ENCODE measurements at places on chromosomes 16 and 17.
A peak's percentile ranks its signal among the peaks of the same experiment; 100 is the strongest.

GRCh38 chr17:7404737-7405349 is 946 bp upstream of the TMEM256 start:
- DNase-seq, result no peak

GRCh38 chr17:45225964-45226530 is 4.4 kb downstream of the FMNL1 start:
- DNase-seq, result no peak

- DNase-seq, result no peak
Observed at GRCh38 chr16:57634171-57634570, 5.7 kb downstream of the ADGRG1 start.

- no peak for DNase-seq
Observed at GRCh38 chr17:77499699-77500435, 359.1 kb downstream of the SEC14L1 start.

- DNase-seq, result peak; percentile 81
Observed at GRCh38 chr17:79619636-79620206, 8.9 kb upstream of the RBFOX3 start.

DNA sequence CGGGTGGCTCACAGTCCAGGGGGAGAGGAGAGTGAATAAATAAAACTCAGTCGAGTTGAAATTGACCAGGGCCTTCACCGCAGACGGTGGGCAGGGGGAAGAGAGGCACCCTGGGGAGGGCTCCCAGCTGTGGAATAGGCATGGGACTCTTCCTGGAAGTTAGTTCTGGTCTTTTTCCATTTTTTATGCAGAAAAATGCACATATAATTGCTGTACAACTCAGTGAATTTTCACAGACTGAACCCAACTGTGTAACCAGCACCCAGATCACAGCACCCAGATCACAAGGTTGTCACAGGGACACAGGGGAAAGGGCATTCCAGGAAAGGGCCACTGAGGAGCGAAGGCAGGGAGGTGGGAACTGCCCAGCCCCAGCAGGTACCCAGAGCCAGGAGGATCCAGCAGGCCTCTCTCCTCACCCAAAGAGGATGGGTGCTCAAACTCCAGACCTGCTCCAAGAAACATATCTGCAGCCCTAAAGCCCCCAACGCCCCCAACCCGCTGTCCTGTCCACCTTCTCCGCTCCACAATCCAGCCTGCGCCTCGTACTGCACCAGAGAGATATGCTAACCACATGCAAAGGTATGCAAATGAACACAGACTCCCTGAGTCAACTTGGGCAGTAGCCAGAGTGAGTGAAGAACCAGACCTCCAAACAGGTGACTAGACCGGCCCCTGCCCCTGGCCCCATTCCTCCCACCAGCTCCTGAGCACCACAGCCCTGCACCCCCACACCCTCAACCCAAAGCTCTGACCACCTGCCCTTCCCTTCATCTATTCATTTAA is 29.1 kb upstream of the EIF1 start:
- no peak for DNase-seq

GRCh38 chr16:75181630-75182029 is 25.3 kb downstream of the CTRB2 start:
- DNase-seq, result no peak

GRCh38 chr17:55722742-55723487 is at the start of gene TMEM100:
TSS of gene TMEM100 (minus strand) at chr17:55722864. CDS start at chr17:55721070, 1,794 bp downstream.
- DNase-seq, result peak; percentile 92

DNA sequence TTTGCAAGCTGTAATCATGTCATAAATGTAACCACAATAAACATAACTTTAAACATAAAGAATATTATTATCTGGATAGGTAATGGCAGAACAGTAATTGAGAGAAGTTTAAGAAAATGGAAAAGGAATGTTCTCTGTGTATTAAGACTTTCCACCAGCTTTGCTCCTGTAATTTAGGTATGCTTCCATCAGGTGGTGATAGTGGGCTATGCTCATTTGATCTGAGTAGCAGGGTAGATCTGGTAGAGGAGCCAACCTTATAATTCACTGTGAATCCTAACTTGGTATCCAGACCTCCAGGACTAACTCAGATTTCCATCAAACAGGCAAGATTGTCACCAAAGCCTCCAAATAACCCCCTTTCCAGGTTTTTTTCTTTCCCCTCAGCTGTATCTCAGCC is 137.9 kb upstream of the ZKSCAN2 start:
- DNase-seq, result no peak

DNA sequence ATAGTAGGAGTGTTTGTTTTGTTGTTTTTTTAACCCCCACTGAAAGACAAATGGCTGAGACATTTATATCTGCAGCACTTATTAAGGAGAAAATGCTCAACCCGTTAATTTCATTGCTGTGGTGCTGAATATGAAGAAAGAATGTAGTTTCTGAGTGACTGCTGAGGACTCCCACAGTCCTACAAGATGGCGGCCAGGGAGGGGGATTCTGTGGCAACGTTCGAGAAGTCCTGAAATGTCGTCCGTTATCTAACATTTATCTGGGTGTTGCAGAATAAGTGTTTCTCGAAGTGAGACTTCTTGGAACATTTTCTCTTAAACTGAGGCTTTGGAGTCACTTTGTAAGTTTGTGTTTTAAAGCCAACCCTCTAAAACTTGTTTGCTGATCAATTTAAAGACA is 530.4 kb downstream of the XYLT1 start:
- DNase-seq, result no peak

DNA sequence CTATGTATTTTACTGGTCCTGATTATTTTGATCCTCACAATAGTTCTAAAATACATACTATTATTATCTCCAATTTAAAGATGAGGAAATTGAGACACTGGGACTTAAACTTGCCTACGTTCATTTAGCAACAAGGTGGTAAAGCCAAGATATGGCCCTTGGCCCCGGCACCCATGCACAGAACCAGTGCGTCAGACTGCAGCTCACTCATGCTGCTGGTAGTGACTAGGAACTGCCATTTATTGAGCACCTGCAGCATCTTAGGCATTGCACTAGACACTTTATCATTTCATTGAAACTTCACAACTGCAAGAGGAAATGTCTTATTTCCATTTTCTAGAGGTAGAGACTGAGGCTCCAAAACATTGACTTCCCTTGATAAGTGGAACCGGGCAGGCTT is 93.3 kb downstream of the RAB11FIP4 start:
- no peak for DNase-seq

GRCh38 chr17:73791631-73792030 is 147.4 kb upstream of the SDK2 start:
- no peak for DNase-seq

- DNase-seq, result no peak
Observed at GRCh38 chr16:30570636-30571444, 674 bp downstream of the ZNF688 start.

GRCh38 chr17:55545806-55546205 is 34.6 kb upstream of the SMIM36 start:
- no peak for DNase-seq

GRCh38 chr17:37713624-37714023 is 31.2 kb downstream of the HNF1B start:
- DNase-seq, result no peak

- DNase-seq, result no peak
Observed at GRCh38 chr17:7176841-7177190, 2.4 kb downstream of the ASGR1 start.

GRCh38 chr16:88658714-88659113 is 4.2 kb downstream of the MVD start:
- no peak for DNase-seq

- DNase-seq, result no peak
Observed at GRCh38 chr16:114327-114726, 24.1 kb downstream of the NPRL3 start.

DNA sequence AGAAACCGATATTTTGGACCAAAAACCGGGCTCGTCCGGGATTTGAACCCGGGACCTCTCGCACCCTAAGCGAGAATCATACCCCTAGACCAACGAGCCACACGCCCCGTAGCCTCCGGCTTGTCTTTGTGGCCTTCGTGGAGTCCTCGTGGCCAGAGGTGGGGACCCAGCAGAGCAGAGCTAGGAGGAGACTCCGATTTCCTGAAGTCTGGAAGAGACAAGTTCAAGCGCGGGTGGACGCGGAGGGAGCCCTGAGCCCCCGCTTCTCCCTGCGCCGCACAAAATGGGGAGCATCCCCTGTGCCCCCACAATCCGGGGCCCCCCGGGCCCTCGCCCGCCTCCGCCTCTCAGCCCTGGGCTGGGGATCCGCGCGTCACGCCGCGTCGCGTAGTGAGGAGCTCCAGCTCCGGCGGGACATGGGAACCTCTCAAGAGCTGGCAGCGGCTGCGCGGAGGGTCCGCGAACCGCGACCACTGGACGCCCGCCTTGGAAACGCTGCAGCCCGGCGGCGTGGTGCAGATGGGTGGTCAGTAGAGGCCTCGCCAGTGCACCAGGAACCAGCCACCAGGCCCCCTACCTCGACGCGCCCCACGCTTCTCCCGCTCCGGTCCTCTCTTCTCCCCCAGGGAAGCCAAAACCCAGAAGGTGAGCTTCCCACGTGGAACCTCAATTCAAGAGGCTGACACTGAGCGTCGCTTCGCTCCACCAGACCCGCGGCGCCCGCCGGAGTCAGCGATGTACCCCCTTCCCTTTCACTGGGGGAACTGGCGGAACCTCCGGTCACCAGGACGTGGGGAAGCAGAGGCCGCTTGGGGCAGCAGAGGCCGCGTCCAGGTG is 5.2 kb upstream of the OR1F1 start:
- DNase-seq, result no peak

DNA sequence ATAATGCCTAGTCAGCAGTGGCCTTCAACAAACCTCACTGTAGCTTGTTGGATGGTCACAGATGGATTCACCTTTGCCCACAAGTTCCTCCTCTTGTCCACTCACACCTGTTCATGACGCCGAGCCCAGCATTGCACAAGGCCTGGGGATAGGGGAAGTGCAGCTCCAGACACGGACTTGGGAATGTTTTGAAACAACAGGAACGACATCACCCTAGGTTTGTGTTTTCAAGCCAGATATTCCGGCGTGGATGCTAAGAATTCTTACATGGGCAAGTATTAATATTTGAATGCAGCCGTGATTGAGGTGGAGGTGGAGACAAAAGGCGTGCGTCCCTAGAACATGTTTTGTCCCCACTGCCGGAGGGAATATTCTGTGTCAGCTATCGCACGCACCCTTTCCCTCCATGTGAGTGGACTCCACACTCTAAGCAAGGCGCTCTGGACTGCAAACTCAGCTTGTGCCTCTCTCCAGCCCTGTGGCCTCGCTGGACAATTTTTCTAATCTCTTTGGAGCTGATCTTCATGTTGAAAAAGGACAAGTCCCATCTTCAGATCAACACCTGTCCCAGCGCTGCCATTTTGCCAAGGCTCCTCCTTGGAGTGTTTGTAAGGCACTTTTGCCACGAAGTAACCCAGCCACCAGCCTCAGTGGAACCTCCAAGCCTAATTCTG is 2.0 kb upstream of the BANP start:
- DNase-seq, result no peak

GRCh38 chr17:72920513-72920912 is 172.0 kb downstream of the SLC39A11 start:
- DNase-seq, result no peak

DNA sequence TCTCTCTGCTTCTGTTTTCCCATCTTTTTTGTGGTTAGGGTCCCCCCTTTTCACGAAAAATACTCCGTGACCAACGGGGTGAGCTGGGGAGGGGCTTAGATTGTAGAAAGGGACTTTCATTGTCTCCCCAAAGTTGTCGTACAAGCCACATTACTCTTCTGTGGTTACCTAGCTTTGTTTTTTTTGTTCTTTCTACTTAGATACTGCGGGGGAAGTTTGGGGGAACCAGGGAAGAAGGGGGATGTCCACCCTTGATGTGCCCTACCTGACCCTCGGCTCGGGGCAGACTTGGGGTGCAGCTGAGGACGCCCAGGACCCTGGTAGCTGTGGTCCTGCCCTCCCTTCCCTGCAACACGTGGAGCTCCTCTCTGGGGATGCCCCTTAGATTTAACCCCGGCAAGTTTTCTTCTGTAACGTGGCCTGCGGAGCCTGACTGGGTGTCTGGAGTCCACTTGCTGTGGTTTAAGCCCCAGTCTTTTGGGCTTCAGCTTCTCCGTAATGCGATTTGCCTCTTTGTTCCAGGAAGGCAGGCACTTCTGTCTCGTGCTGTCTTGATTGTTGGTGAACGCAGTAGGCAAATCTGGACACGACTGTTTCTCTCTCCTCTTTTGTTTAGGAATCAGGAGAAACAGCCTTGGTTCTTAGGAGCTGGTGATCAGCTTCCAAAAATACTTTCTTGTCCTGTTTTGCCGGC is 892 bp downstream of the ABCC1 start:
- no peak for DNase-seq

DNA sequence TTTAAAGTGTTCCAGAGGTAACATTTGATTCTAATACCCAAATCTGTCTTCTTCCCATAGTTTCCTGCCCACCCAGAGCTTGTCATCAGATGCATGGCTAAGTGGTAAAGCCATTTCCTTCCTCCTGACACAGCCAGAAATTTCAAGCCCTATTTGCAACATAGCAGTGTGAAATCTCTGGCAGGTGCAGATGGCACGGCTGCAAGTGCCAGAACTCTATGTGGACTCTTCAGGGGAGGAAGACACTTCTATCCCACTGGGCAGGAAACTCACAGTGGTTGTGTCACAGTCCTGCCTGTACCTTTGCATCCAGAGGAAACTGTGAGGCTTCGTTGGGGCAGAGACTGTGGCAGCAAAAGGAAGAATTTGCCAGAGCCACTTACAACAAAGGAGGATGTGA is 13.2 kb downstream of the DYNLRB2 start:
- no peak for DNase-seq

DNA sequence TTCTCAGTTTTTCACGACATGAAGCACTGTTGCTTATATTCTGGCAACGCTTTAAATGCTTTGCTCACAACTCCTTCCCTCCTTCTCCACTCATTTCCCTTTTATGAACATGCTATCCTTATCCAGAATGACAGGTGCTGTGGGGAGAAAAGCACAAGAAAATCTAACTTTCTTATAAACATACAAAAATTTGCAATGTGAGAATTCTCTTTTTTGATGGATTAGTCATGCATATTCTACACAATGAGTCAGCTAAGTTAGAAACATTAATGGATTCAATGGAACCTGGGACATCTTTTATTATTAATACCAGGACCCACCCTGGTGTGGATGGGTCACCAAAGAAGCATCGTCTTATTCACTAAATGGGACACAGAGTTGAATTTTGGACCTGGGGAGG is 234.6 kb upstream of the CDH5 start:
- no peak for DNase-seq

- DNase-seq, result no peak
Observed at GRCh38 chr17:238964-239259, 57.5 kb upstream of the DOC2B start.

GRCh38 chr16:59355704-59356103 is 621.6 kb upstream of the GOT2 start:
- DNase-seq, result no peak

GRCh38 chr17:82327289-82327688 is 6.3 kb downstream of the SECTM1 start:
- no peak for DNase-seq

Measured in vagina (tissue), 2 donors.